ENCODE measurements at places on chromosomes 5 and 9. TPM values are rescaled to one million over a fixed set of nuclear protein-coding genes. Genes with fewer than 3 reads are reported as not detected.

GRCh38 chr5:6408627-6409446 is 30.5 kb upstream of the MED10 start:
- no peak for DNase-seq

The LRRC14B gene
- total RNA-seq, result not detected

The WNT8A gene
- total RNA-seq, result not detected

The HTR4 gene
- not detected for total RNA-seq
